ENCODE measurements at places on chromosomes 13 and 19.

- no peak for ATAC-seq
These were observed 42.6 kb upstream of the RNF113B start for GRCh38 chr13:98219685-98220084.

DNA sequence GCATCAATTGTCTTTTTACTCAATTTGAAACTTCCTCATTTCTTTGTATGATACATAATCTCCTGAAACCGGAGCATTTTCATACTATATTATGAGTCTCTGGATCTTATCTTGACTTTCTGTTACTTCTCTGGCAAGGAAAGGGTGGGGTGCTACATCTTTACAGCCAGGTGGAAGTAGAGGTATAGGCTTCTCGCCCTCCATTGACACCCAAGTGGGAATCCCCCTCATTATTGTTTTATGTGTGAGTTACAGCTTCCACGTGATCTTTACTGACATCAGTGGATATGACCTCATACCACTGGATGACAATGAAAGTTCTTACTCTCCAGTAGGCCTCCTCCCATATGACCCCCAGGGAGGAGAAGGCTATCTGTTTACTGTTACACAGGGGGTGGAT lies 262.1 kb upstream of the DACH1 start:
- no peak for ATAC-seq

DNA sequence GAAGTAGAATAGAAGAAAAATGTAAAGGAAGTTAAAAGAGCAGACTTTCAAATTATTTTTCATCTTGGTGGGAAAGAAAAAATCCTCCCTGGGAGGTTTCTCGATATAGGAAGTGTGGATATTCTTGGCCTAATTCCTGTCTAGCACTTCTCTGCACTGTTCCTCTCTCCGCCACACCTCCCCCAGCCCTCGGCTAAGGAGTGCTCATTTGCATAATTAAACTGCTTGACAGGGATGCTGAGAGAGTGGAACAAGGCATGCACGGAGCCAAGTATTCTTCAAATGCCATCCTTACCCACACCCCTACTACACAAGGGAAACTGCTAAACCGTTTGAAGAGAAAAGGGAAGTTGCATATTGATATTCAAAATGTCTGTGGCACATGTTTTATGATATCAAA lies 511.0 kb upstream of the HTR2A start:
- ATAC-seq = no peak

DNA sequence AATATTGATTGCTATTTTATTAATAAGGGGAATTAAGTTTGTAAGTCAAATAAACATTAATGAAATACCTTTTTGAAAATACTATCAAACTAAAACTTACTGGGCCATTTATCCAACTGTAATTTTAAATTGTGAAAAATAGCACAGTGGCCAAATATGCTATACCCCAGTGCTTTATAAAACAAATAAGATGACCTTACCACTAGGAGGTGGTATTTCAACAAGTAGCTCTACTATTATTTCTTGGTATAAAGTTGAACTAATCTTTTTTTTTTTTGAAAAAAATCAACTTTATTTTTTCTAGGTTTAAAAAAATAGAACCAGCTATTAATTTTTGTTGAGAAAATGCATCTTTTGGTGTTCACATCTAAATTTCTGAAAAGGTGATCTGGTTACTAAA lies 14.7 kb downstream of the LACC1 start:
- ATAC-seq = no peak

All from motor neuron (in vitro differentiated cells).